ENCODE measurements at places on chromosomes 3 and 15.

DNA sequence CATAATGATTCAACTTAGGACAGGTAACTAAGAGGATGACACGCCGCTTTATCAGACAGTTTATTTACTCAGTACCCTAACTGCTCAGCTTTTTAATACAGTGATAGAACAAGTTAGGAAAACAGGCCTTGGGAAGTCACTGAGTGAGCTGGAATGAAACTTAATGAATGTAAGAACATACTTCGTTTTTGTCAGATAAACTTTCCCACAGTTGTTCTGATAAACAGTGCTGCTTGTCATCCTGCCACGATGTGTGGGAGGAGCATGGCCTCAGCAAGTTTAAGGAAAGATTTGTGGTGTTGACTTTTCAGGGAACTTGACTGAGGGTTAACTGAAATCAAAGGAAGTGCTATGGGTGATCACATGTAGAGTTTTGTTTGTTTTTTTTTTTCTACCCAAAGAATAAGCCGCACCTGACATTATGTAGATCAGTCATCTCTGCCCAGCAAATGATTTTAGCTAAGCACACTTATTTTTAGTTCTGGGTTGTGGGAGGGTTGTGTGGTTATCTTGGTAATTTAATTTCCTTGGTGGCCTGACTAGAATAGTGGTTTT lies 5.6 kb upstream of the P2RY14 start:
- no peak for DNase-seq

- DNase-seq: no peak
Measured at GRCh38 chr3:23314981-23315762, 112.0 kb downstream of the UBE2E2 start.

DNA sequence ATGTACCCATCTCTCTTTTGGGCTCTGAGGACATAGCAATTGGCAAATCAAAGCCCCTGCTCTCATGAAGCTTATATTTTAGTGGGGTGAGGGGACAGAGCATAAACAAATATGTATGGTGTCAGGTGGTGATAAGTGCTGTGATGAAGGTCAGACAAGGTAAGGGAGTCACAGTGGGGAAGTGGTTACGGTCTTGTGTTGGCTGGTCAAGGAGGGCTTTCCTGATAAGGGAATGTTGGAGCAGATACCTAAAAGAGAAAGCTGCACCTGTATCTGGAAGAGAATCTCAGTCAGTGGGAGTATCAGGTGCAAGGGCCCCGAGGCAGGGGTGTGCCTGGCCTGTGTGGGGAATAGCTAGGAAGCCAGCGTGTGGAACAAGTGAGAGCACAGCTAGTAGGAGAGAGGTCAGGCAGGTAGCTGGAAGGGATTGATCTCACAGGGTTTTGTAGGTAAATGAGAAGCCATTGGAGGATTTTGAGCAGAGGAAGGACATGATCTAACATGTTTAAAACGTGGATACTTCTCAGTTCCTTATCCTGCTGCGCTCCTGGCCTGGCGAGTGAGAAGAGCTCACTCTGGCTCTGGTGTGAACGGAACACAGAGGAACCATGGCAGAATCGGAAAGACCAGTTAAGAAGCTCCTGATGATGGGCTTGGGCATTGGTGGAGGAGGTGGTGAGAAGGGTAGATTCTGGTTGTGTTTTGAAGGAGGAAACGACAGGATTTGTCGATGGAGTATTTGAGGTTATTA lies 35.5 kb downstream of the MRAS start:
- DNase-seq: no peak

- DNase-seq: no peak
Measured at GRCh38 chr3:38536671-38537070, 40.5 kb downstream of the EXOG start.

DNA sequence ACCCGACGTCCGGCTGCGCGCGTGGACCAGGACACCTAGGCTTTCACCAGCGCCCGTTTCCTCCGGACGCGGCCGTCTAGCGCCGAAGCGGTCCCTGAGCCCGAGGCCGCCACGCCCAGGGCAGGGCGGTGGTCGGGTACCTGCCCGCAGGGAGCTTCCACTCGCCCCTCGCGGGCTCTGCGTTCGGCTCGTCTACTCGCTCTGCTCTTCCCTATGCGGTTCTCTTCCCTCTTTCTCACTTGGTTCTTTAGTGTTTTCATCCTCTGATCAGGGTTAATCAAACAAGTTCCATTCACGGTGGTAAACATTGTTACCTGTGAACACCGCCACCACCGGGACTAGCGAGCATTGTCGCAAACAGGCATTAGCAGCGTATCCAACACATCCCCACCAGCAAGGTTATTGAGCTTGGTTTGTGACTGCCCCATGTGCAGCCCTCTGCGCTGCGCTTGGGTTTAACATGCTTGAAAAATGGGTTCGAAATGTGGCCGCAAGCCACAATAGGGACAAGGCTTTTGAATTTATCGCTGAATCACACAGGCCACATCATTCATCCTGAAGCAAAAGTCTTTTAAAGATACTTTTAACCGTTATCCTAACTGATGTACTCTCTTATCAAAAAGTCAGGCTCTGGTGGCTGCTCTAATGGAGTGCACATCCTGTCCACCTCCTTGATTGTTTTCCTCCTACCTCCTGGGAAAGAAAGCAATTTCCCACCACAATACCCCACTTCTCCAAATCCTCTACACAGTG lies 843 bp upstream of the CD47 start:
- no peak for DNase-seq

DNA sequence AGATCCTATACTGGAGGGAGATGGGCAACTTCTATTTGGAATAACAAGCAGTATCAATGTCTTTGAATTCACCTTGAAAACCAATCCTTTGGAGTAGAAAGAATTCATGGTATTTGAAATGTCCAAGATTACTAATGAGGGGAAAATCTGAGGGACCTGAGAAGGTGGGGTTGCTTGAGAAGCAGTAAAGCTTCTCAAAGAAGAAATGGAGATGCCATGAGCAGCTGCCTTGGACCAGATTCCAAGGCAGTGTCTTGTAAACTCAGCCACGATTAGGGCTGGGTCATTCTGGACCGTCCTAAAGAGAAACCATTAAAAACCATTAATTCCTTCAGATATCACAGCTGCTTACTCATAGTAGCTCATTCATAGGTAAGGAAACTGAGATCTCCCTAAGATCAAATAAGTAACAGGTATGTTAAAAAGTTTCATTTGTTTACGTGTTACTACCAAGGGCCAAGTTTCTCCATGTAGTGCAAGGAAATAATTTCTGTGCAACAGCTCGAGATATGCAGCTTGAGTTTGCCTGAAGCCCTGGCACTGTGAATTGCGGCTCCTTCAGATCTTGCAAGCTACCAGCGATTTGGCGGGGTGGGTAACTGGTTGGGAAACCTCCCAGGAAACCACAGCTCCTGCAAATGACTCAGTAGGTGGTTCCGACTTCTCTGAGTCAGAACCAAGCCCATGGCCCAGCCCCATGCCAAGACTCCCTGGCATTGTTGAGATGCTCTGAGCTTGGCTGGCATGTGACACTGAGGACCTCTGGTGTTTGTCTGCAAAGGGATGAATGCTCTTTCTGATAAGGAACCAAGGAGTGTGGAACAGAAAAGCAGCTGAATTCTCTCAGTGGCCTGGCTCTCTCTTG lies 296.8 kb downstream of the RORA start:
- DNase-seq: peak; percentile 7

DNA sequence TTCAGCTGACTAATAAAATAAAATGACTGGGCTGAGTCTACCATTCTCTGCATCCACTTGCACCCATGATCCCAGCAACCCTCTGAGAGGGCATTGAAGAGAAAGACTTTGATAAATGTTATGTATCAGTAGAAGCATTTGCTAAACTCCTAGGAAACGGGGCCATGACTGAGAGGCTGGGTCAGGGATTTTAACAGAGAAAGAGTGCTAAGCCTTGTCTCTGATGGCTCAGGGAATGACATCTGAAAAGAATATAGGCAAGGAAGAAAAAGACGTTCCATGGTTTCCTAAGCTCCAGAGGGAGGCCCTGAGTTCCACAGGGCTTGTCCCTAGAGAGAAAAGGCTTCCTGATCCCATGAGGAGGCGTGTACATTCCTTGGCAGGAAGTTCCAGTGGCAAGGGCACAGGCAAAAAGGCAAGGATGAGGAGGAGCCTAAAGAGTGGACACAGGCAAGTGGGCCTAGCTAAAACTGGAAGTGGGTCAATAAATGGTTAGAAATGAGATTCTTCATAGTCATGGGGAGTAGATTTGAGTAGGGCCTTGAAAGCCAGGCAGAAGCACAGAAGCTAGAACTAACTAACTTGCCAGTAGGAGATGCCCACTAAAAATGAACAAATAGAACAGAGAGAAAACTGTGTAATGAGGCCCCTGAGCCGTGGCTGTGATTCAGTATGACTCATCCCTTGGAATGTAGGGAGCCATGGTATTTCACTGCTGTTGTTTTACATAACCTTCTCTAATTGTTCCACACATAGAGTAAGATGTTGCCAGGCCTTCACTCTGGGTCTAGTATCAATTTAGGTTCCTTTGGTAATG lies 44.9 kb upstream of the MANF start:
- peak; percentile 85 for DNase-seq

DNA sequence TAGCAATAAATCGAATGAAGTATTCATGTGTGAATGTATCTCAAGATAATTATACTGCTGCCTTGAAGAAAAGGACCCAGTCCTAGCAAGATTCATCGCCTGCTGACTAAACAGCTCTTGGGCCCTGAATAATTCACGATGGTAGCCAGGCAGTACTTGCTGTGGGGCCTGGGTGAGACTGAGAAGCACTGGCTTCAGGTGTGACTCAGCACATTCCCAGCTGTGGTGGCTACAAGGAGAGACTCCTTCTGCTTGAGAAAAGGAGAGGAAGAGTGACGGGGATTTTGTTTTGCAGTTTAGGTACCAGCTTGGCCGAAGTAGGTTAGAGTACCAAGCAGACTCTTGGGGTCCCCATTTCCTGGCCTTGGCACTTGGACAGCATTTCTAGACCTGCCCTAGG lies 47.6 kb upstream of the CD200R1L start:
- peak; percentile 19 for DNase-seq

DNA sequence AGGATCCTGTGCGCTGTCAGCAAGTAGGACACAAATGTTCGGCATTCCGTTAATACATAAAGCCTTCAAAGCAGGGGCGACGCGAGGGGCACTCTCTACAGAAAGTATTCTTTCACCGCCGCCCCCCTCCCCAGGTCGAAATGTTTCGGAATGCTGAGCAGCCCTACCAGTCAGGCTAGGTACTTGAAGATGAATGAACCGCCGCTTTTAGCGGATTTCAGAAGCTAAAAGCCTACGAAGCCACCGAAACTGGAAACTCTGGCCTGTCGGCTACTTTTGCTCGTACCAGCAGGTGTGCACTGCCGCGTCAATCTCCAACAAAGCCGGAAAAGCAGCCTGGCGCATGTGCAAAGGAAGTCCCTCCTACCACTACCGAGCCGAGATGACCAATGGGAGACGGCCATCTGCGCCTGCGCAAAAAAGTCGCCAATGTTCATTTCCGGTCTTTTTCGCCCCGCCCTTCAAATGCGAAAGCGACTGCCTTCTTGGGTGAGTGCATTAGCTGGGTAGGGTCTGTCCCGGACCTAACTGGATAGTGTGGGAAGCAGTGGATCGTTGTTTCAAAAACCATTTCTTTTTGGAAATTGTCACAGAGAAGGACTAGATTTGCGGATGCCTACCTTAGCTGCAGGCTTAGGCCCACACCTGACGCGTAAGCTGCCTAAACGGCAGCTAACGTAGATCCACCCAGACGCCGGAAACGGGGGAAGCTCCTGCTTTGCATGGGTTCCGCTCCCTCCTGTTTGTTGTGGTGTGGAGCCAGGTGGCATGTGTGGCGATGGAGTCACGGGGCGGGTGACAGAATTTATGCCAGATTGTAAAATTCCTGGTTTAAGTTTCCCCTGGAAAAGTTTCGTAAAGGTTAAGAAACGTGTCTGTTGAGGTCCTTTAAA lies at the start of gene WDR5B:
TSS of gene WDR5B (minus strand) at position 301 of the 893 bp plus-strand sequence. CDS start 534 bp downstream, outside the sequence.
- peak; percentile 95 for DNase-seq

DNA sequence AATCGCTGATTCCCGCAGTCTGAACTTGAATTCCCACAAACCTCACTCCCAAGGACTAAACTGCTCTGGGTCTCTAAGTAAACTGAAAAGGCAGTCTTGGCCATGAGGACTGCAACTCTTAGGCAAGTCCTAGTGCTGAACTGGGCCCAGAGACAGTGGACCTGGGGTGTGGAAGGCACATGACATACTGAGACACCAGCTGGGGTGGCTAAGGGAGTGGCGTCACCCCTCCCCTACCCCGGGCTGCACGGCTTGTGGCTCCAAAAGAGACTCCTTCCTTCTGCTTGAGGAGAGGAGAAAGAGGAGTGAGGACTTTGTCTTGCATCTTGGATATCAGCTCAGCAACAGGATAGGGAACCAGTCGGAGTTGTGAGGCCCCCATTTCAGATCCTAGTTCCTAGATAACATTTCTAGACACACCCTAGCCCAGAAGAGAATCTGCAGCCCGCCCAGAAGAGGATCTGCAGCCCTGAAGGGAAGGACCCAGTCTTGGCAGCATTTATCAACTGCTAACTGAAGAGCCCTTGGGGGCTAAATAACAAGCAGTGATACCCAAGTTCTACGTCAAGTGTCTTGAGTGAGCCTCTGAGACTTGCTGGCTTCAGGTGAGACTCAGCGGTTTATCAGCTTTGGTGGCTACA lies 110.7 kb upstream of the C3orf80 start:
- DNase-seq: no peak

All from NCI-H460 (cell line).